Type B pancreatic cell (in vitro differentiated cells): ENCODE measurements at places on chromosomes 5 and 9. TPM values are rescaled to one million over a fixed set of nuclear protein-coding genes. Genes with fewer than 3 reads are reported as not detected.

The PCAT7 gene
- total RNA-seq = 10.0 and 14.7 TPM in 2 replicates

The PCA3 gene
- 0.33 TPM in 1 of 2 replicates, not detected in the other for total RNA-seq

- DNase-seq = no peak
- no peak overlapping the region for H3K27ac ChIP-seq
- H3K27me3 ChIP-seq = no peaks in the 10 kb centered on the region
- no peak overlapping the region for H3K4me3 ChIP-seq
- no peaks in the 10 kb centered on the region for H3K36me3 ChIP-seq
Observed at GRCh38 chr5:153030755-153031725, 459.4 kb upstream of the GRIA1 start.

The C1QTNF3 gene
- 3.2 and 5.1 TPM in 2 replicates for total RNA-seq

DNA sequence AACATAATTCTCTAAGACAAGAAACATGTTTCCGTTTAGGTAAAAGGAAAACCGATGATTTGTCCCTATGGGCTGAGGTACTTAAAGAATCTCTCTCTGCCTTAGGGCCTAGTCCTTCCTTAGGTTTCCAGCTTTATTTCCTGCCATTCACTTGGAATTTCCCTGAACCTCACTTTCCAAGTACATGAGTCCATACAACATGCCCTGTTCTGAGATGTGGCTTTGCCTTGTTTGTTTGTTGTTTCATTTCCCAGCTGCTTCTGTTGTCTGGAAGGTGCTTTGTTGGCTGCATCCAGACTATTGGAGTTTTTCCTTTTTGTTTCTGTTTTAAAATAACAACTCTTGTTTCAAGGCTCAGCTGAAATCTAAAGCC lies 95.2 kb downstream of the ALDH1A1 start:
- H3K36me3 ChIP-seq = no peaks in the 10 kb centered on the region
- peaks cover 14% of the 10 kb centered on the region for H3K4me1 ChIP-seq
- H3K27ac ChIP-seq = peak overlapping the region; percentile 42
- H3K27me3 ChIP-seq = no peaks in the 10 kb centered on the region
- DNase-seq = no peak

DNA sequence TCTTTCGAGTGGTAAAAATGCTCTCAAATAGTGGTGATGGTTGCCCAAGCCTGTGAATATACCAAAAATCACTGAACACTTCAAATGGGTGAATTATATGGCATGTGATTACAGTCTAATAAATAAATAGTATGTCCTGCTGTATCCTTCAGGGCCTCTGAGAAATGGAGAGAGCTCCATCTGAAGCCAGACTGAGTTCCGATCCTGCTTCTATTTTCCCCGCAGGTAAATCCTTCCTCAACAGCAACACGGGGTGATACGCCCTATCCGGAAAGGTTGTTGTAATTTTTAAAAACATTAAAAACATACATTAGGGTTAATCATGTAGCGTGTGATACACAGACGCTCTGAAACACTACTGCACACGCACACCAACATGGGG lies 695 bp upstream of the SNAPC3 start:
- peaks cover 25% of the 10 kb centered on the region for H3K4me1 ChIP-seq
- H3K27me3 ChIP-seq = no peaks in the 10 kb centered on the region
- no peak for DNase-seq
- H3K36me3 ChIP-seq = peaks cover 18% of the 10 kb centered on the region

The MLANA gene
- 12.1 TPM in 1 of 2 replicates, not detected in the other for total RNA-seq

The ZNF608 gene
- total RNA-seq = 37.4 and 63.0 TPM in 2 replicates

The SLC36A3 gene
- not detected in 2 replicates for total RNA-seq

The SMAD5 gene
- total RNA-seq = 69.1 and 80.0 TPM in 2 replicates

The SHISAL2B gene
- 0.63 TPM in 1 of 2 replicates, not detected in the other for total RNA-seq

- H3K36me3 ChIP-seq = no peaks in the 10 kb centered on the region
- peaks cover 4% of the 10 kb centered on the region for H3K4me1 ChIP-seq
- H3K27me3 ChIP-seq = peaks cover 12% of the 10 kb centered on the region
- H3K27ac ChIP-seq = no peak overlapping the region
Observed at GRCh38 chr9:69569738-69570451, 102.3 kb downstream of the APBA1 start.

The TMEM252 gene
- total RNA-seq = 0.67 and 0.80 TPM in 2 replicates

DNA sequence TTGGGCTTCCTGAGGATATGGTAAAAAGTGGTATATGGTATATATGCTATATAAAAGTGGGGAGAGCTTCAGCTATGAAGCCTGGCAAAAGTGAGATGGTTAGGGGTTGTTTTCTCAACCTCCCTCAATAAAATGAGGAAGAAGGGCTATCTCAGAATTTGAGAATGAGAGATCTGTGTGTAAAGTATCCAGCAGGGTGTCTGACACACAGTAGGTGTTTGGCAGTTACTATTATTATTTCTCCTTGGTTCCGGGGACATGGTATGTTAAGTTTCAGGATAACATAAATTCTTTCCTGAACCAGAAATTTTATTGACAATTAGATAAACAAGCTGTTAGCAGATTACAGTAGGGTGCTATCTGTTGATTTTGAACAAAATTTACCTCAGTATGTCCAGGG lies 94.1 kb downstream of the DENND1A start:
- peaks cover 15% of the 10 kb centered on the region for H3K4me1 ChIP-seq
- no peak overlapping the region for H3K27ac ChIP-seq
- H3K4me3 ChIP-seq = no peak overlapping the region
- no peaks in the 10 kb centered on the region for H3K27me3 ChIP-seq
- no peak for DNase-seq

- peaks cover 12% of the 10 kb centered on the region for H3K4me1 ChIP-seq
- no peak overlapping the region for H3K27ac ChIP-seq
- DNase-seq = no peak
- peaks cover 11% of the 10 kb centered on the region for H3K27me3 ChIP-seq
Observed at GRCh38 chr5:9621379-9621903, 8.7 kb downstream of the TAS2R1 start.

The NFIB gene
- total RNA-seq = 62.9 and 76.4 TPM in 2 replicates

The PCDH1 gene
- total RNA-seq = 22.8 and 41.7 TPM in 2 replicates

GRCh38 chr5:11878814-11879213 lies 25.4 kb downstream of the CTNND2 start:
- no peak overlapping the region for H3K27ac ChIP-seq
- no peak overlapping the region for H3K4me3 ChIP-seq
- H3K36me3 ChIP-seq = no peaks in the 10 kb centered on the region
- no peak for DNase-seq
- H3K27me3 ChIP-seq = no peaks in the 10 kb centered on the region

DNA sequence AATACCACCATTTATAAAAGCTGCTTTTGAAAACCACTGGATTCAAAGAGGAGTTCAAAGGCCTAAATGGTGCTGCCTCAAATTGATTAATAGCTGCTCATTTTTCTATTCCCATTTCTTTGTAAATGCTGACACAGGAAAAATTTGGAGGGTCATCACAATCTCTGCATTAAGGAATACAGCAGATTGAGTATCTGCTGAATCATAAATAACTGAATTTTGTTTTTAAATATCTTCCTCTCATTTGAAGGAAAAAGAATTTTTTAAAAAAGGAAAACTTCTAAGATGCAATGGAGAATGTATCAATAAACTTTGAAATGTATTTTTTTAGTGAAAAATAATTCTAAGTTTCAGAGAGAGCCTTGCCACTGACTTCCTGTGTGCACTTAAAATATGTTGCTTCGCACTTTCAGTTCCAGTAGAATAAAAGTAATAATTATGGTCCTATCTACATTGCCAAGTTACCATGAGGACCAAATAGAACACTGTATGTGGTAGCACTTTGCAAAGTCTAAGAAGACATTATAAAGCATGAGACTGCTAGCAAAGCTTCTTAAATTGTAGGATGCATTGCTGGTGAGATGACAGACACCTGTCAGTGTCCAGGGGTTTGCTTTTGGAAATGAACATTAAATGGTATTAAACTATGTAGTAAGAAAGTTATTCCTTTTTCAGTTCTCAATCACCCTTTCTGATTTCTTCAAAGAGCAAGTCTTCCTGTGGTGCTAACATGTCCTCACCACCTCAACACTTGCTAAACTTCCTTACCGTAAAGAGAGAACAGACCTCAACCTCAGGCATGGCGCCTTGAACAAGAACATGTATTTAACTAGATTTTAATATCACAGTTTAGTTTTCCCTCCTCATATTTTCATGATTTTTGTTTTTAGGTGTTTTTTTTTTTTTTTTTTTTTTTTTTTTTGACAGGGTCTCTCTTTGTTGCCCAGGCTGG lies 555.1 kb downstream of the EBF1 start:
- no peak for DNase-seq
- H3K27ac ChIP-seq = no peak overlapping the region
- no peak overlapping the region for H3K4me3 ChIP-seq
- no peaks in the 10 kb centered on the region for H3K27me3 ChIP-seq
- H3K4me1 ChIP-seq = peaks cover 12% of the 10 kb centered on the region

DNA sequence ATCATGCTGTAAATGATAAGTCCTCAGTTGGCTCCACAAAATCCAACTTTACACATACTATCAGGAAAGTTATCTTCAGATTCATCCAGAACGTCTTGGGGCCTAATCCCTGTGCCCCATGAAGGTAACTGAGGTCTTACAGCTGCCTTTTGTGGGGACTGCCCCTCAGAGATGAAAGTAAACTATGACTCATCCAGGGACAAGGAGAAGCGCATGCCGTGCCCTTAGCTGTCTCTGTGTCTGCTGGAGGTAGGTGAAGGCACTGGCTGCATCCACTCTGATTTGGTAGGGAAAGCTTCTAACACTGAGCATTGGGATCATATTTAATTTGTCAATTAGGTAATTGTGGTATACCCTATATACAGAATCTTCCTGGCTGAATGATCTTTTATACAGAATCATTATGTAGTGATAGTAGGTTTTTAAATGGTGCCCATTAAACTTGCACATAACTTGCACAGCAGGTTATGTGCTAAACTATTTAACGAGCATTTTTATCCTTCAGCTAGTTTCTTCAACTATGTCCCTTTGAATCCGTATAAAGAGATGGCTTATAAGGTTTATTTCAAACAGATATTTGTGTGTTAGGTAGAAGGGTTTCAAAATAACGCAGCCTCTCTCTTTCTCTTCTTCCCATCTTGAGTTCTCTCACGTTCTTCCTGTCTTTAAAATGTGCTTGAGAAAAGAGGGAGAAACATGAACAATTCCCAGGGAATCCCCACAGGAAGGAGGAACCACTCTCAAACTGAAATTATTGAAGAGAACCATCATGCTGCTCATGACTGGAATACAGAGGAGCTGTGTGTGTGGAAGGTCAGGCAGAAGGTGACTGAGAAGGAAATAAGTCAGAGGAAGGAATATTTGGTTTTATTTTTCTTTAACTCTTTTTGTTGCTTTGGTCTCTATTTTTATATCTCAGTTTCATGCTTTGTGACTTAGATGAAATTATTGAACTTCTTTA lies 250.9 kb downstream of the CD180 start:
- H3K36me3 ChIP-seq = no peaks in the 10 kb centered on the region
- H3K27me3 ChIP-seq = no peaks in the 10 kb centered on the region
- no peak overlapping the region for H3K27ac ChIP-seq
- H3K4me3 ChIP-seq = no peak overlapping the region
- H3K4me1 ChIP-seq = no peaks in the 10 kb centered on the region

GRCh38 chr5:123093601-123094236 lies 4.7 kb downstream of the PRDM6 start:
- H3K4me3 ChIP-seq = peak overlapping the region; percentile 80
- peaks cover 8% of the 10 kb centered on the region for H3K36me3 ChIP-seq
- peaks cover 92% of the 10 kb centered on the region for H3K27me3 ChIP-seq
- peak overlapping the region; percentile 45 for H3K27ac ChIP-seq

- no peaks in the 10 kb centered on the region for H3K27me3 ChIP-seq
- H3K36me3 ChIP-seq = no peaks in the 10 kb centered on the region
- H3K4me3 ChIP-seq = no peak overlapping the region
- no peaks in the 10 kb centered on the region for H3K4me1 ChIP-seq
- DNase-seq = no peak
- no peak overlapping the region for H3K27ac ChIP-seq
Observed at GRCh38 chr9:71223953-71224538, 102.6 kb upstream of the TRPM3 start.

DNA sequence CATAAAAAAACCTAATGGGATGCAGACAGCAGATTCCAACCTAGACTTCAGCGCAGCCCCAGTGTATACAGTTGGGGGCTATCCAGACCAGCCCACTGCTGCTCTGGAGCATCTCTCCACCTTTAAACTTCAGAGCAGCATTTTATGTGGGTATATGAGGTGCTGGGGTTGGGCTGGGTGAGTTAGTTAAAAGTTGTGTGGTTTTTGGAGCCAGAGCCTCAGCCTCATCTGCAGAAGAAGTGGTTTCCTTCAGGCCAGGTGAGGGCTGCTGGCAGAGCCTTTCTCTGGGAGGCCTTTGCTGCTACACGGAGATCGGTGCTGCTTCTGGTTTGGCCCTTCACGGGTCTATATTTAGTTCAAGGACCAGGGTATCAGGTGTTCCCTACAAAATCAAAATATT lies 228.3 kb downstream of the PDZD2 start:
- peaks cover 11% of the 10 kb centered on the region for H3K4me1 ChIP-seq
- H3K36me3 ChIP-seq = no peaks in the 10 kb centered on the region
- H3K27me3 ChIP-seq = peaks cover 5% of the 10 kb centered on the region
- H3K4me3 ChIP-seq = no peak overlapping the region

- H3K36me3 ChIP-seq = no peaks in the 10 kb centered on the region
- no peak overlapping the region for H3K4me3 ChIP-seq
- no peaks in the 10 kb centered on the region for H3K27me3 ChIP-seq
- no peak overlapping the region for H3K27ac ChIP-seq
- H3K4me1 ChIP-seq = no peaks in the 10 kb centered on the region
- DNase-seq = no peak
Observed at GRCh38 chr9:137311986-137312851, 10.1 kb upstream of the NRARP start.

GRCh38 chr9:83066771-83067170 lies 3.8 kb upstream of the RASEF start:
- peaks cover 33% of the 10 kb centered on the region for H3K27me3 ChIP-seq
- DNase-seq = no peak
- peaks cover 4% of the 10 kb centered on the region for H3K4me1 ChIP-seq
- H3K36me3 ChIP-seq = peaks cover 14% of the 10 kb centered on the region
- H3K27ac ChIP-seq = no peak overlapping the region

- H3K4me1 ChIP-seq = peaks cover 44% of the 10 kb centered on the region
- DNase-seq = no peak
- peaks cover 2% of the 10 kb centered on the region for H3K27me3 ChIP-seq
- no peak overlapping the region for H3K27ac ChIP-seq
Observed at GRCh38 chr5:136135536-136135935, 2.9 kb downstream of the SMAD5 start.

DNA sequence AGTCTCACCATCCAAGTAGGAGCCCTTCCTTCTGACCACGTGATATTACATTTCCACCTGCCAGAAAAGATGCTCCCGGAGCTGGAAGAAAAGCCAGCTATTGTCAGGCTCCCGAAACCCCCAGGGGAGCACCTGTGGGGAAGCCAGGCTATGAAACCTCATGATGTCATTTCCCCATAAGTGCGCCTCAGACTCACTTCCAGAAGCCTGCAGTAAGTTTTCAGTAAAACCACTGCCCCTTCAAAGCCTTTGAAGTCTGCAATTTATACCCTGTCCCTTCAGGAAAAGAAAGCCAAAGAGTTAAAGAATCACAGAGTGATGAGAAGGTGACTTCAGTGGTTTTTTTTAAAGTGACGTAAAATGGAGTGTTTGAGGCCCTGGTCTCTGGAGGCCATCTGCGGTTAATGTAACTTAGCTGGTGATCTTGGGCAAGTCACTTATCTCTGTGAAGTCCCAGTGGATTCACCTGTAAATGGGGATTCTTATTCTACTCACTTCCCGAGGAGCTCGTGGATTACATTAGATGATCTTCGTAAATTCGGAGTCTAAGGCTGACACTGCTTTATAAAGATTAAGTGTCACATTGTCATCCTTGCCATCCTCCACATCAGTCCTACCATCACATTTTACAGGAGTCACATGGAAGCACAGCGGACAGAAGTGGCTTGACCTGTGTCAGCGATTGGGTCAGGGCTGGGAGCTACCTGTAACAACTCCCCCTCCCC lies 2.6 kb upstream of the SEMA6A start:
- peak overlapping the region; percentile 51 for H3K4me3 ChIP-seq
- H3K27ac ChIP-seq = no peak overlapping the region
- no peak for DNase-seq
- H3K36me3 ChIP-seq = peaks cover 5% of the 10 kb centered on the region

The SPTAN1 gene
- total RNA-seq = 267 and 270 TPM in 2 replicates
